ENCODE measurements at places on chromosomes 16 and 17.

DNA sequence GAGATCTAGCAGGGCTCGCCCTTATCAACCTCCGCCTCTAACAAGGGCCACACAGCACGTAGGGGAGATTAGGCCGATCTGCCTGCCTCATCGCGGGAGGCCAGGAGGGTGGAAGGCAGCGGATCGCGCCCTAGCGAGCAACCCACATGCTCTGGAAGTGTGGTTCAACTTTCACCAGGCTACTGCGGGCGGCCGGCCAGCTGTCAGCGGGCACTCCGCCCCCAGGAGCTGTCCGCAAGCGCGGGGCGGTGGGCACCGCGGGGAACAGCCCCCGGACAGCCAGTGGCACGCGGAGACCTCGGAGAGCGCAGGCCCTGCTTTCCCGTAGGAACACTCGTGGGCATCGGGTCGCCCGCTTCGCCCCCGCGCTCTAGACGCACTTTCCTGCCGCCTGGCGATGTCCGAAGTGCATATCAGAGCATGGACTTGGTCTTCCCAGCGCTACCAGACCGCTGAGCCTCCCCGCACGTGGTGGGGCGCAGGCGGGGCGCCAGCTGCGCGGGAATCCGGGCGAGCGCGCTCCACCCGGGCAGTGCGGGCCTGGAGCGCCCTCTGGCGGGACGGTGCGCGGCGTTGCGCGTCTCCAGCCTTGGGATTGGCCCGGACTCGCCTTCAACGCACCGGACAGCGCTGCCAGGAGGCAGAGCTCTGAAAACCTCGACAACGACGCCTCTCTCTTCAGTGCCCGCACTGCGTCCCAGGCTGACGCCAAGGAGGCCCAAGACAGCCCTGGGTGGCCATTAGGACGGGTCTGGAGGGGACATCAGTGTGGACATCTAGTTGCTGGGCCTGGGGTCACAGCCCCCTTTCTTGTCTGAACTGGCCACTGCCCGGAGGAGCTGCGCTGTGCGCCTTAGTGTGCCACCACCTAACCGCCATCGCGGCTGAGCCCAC lies 3.6 kb upstream of the ZNHIT3 start:
- peak; percentile 85 for DNase-seq

GRCh38 chr16:549544-550263 lies 10.5 kb upstream of the PRR35 start:
- no peak for DNase-seq

GRCh38 chr16:71311553-71312158 lies 22.5 kb upstream of the CMTR2 start:
- DNase-seq: no peak

- no peak for DNase-seq
Observed at GRCh38 chr16:53686710-53687109, 16.9 kb downstream of the RPGRIP1L start.

DNA sequence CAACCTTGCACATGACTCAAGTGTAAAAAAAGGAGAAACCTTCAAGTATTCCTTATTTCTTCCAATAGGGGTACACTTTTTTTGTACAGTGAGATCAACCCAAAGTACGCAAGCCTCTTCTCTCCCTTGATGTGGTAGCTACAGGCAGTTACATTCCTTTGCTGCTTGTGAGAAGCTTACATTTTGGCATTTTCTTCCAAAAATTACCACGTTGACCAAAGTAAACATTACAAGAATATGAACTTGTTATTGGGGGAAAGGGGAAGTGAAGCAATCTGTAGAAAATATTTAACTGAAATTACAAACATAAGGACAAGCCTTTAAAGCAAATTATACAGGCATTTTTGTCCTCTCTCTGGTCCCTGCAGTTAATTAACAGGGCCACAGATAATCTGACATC lies 97.0 kb upstream of the TOB1 start:
- no peak for DNase-seq

DNA sequence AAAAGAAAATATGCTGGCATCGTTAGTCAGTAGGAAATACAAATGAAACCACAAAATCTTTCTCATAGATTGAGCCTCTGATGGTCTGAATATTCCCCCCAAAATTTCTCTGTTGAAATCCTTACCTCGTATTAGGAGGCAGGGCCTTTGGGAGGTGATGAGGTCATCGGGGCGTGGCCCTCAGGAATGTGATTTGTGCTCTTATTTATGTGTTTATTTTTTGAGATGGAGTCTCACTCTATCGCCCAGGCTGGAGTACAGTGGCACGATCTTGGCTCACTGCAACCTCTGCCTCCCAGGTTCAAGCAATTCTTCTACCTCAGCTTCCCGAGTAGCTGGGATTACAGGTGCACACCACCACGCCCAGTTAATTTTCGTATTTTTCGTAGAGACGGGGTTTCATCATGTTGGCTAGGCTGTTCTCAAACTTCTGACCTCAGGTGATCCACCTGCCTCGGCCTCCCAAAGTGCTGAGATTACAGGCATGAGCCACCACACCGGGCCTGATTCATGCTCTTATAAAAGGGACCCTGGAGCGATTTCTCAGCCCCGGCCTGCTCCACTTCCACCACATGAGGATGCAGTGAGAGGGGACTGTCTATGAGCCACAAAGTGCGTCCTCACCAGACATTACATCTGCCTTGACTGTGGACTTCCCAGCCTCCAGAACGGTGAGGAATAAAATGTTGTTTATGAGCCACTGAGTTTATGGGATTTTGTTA lies 53.1 kb downstream of the DNAH17 start:
- no peak for DNase-seq

- DNase-seq: no peak
Observed at GRCh38 chr17:53796642-53797041, 26.1 kb upstream of the KIF2B start.

- no peak for DNase-seq
Observed at GRCh38 chr17:77635176-77635575, 323.3 kb upstream of the TNRC6C start.

- no peak for DNase-seq
Observed at GRCh38 chr17:72419866-72420774, 299.3 kb downstream of the SOX9 start.

DNA sequence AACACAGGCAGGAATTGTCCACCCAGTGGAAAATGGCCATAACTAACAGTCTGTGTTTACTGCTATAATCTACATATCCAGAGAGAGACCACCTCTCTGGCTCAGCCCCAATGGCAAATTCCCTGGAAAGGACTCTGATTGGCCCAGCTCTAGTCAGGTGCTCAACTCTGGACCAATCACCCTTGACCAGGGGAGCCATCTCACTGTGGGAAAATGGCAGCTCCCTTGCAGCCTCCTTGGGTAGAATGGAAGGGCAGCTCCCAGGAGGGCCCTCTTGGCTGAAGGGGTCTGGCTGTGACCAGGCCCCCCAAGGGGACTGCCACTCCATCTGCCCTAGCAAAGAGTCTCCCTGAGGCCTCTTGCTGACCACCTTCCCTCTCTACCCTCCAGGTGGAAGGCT lies 3.1 kb downstream of the ALOX15B start:
- no peak for DNase-seq

DNA sequence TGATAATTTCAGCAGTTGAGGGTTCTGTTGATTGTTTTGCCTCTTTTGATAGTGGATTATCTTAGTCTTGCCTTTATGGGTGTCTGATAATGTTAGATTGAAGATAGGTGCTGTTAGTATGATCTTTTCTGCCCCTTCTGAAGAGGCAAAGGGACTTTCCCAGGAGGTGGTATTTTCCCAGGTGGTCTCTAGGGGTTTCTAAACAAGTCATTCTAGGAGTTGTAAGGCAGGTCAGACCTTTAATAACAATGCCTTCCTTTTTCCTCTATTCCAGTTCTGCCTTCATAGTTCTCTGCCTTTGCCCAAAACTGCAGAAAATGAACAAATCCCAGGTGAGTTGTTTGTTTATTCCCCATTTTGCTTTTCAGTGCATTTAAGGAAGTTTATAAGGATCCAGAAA lies 4.3 kb downstream of the ZFP1 start:
- no peak for DNase-seq

DNA sequence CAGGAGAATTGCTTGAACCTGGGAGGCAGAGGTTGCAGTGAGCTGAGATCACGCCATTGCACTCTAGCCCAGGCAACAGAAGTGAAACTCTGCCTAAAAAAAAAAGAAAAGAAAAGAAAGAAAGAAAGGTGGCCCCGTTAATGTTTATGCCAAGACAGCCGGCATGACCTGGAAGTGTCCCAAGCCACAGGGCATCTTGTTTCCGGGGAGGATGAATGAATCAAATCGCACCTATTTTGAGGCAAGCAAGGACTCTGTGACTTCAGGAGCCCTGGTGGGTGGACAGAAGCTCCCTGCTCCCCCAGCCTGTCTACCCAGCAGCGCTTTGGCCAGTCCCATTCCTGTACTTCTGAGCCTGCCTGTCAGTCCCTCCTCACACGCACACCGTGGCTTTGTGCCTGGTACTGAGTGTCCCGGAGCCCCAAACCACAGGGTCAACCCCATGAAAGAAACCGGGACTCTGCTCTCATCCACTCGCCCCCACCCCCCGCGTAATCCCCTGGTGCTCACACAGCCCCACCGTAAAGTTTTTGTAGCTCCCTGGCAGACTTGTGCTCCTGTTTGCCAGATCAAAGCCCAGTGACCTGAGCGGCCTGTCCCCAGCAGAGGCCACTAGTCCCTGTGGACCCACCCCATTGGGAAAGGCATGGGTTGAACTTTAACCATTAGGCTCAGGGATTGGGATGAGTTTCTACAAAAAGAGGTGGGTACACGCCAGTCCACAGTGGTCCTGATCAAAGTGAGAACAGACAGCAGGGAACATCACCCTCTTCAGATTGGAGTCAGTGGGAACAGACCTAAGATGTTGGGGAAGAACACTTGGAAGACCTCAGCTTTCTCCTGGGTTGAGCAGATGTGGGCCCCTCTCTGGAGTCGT lies 19.3 kb downstream of the CD2BP2 start:
- DNase-seq: no peak

DNA sequence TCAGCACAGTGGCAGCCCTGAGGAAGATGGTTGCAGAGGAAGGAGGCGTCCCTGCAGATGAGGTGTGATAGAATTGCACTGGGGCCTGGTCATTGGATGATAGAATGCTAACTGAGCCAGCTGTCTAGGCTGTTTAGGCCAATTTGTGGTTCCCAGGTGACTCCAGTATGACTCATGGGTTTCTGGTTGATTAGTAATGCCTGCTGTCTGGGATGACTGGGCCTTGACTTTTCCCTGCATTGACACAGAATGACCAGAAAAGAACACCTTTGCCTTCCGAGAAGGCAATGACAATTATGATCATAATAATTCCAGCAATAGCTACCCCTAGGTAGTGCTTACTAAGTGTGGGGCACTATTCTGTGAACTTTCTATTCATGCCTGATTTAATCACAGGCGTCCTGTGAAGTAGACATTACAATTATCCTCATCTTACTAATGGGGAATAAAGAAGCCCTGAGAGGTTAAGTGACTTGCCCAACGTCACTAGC lies 31.5 kb downstream of the USP43 start:
- DNase-seq: no peak
